ENCODE measurements at places on chromosomes 1 and 21. TPM values are rescaled to one million over a fixed set of nuclear protein-coding genes. Genes with fewer than 3 reads are reported as not detected.

DNA sequence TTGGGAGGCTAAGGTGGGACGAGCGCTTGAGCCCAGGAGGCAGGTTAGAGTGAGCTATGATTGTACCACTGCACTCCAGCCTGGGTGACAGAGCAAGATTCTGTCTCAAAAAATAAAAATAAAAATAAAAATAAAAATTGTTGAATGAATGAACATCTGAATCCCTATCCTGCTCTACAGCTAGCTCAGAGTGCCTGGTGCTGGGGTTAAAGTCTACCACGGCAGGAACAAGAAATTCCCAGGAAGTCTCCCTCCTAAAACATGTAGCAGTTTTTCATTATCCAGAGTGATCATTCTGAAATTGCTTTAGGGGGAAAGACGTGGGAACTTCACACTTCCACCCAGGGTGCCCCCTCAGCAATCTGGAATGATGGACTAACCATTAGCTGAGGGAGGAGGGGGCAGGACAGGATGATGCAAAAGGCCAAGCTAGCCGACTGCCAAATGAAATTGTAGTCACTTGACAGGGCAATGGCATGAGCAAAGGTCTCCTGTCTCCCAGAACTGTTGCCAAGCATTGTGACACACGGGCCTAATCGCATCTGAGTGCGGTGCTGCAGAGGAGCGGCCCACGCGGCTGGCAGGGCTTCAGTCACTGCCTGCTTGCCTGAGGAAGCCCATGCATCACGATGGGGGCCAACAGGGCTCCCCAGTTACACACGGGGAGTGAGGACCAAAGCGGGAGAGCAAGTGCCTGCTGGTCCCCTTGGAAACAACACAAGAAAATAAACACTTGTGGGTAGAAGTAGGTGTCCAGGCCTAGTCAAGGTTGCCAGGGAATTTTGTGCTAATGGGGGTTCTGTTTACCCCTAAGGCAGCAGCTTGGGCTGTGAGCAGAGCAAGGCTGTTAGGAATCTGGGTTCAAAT, 85.7 kb downstream of the NENF start:
- H3K36me3 ChIP-seq, result no peaks in the 10 kb centered on the region
- H3K27ac ChIP-seq, result no peak overlapping the region

The S100A3 gene
- not detected for total RNA-seq

DNA sequence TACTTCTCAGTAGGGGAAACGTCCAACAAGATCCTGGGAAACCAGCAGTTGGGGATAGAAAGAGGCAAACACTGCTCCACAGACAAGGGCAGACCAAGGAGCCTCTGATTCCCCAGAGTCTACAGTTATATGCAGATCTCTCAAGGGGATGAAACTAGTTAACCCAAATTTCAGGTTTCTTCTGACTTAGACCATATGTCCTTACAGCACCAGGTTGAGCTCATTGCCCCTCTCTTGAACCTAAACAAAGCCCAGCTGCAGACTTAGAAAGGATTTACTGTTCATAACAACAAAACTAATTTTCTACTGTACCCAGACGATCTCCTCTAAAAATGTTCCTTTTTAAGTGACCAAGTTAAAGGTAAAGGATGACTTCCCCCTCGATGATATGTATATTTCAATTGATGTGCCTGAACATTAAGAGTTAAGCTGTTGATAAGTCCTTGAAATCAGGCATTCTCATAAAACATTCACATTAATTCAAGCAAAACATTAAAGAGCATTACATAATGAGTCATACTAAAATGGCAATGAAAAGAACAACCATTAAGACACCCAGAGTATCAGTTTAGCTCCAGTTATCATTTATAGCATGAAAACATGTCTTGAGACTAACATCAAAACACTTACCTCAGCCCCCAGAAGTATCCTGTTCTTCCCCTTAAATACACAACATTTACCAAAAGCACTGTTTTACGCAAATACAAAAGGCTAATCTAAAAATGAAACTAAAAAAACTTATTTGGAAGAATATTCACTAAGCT, 24.1 kb downstream of the SMYD3 start:
- H3K4me3 ChIP-seq, result no peak overlapping the region
- no peaks in the 10 kb centered on the region for H3K36me3 ChIP-seq

GRCh38 chr21:31198575-31198974, 145.5 kb downstream of the TIAM1 start:
- no peak for DNase-seq
- no peaks in the 10 kb centered on the region for H3K36me3 ChIP-seq
- H3K27ac ChIP-seq, result no peak overlapping the region
- no peak overlapping the region for H3K4me3 ChIP-seq

DNA sequence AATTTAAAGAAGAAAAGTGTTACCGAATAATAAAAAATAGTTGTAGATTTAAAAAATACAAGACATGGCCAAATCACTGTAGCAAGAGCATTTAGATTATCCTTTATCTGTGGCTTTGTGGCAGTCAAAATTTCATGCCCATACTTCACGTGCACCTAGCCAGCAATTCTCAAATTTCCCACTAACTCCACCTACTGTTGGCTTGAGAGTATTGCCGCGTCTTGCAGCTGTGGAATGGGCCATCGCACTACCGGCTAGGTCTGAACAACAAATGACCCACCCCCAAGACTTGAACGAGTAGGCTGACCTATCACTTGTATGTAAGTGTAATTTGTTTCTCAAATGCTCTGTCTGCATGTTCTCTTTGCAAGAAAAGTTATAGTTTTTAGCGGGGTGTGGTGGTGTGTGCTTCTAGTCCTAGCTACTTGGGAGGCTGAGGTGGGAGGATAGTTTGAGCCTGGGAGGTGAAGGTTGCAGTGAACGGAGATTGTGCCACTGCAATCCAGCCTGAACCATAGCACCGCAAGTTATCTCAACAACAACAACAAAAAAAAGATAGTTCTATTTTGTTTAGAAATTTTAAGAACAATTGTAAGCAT, 4.1 kb downstream of the KRTAP13-4 start:
- H3K36me3 ChIP-seq, result no peaks in the 10 kb centered on the region
- H3K4me1 ChIP-seq, result no peaks in the 10 kb centered on the region
- no peak overlapping the region for H3K4me3 ChIP-seq

Data from ascending aorta (tissue), 2 donors.